M059J (cell line): ENCODE measurements at places on chromosomes 6 and 20.

DNA sequence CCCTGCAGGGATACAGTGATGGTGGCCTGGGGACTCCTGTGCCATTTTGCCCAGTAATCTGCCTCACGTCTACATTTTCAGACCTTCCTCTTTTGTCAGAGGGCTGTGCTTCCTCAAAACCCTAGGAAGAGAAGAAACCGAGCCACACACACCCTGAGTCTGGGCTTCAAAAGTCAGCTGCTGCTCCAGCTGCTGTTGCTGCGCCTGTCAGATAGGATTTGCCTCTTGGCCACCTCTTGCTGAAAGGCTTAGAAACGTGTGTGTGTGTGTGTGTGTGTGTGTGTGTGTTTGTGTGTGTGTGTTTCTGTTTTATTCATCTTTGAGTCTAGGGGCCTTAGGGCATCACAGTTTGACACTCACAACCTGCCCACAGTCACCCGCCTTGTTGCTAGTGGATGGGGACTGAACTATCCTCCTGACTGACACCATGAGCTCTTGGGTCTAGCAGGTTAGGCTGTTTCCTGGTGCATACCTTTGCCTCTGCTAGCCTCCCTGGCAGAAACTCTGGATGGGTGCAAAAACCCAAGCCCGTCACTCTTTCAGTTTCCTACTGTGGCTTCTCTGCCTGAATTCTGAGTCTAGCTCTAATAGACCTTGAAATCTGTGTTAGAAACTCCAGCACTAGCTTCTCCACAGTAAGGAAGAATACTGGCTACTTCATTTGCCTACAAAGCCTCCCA lies 94.9 kb upstream of the CEP85L start:
- DNase-seq: no peak

GRCh38 chr6:25387483-25387882 lies 108.3 kb downstream of the CARMIL1 start:
- no peak for DNase-seq

DNA sequence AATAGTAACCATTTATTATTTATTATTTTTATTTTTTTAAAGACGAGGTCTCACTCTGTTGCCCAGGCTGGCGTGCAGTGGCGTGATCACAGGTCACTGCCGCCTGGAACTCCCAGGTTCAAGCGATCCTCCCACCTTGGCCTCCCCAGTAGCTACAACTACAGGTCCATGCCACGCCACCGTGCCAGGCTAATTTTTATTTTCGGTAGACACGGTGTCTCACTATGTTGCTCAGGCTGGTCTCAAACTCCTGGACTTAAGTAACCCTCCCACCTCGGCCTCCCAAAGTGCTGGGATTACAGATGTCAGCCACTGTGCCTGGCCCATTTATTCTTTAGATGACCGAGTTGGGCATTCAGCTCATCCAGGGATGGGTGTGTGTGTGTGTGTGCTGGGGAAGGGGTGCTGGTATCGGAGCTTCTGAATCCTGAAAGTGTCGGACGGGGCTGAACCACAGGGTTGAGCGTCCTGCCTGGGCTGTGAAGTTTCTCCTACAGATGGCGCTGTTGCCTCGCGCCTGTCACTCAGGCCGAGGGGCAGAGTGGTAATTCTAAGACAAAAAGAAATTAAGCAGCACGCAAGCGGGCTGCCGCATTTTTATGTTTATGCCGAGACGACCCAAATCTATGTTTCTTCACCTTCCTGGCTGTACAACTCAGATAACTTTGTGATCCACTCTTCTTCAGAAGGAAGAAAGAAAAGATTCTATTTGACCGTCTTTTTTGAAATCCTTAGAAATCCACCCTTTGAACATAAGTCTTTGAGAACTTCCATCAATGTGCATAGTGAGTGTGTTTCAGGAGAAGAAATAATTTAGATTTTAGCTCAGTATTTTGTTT lies 252.8 kb downstream of the CDH26 start:
- DNase-seq: peak; percentile 65

DNA sequence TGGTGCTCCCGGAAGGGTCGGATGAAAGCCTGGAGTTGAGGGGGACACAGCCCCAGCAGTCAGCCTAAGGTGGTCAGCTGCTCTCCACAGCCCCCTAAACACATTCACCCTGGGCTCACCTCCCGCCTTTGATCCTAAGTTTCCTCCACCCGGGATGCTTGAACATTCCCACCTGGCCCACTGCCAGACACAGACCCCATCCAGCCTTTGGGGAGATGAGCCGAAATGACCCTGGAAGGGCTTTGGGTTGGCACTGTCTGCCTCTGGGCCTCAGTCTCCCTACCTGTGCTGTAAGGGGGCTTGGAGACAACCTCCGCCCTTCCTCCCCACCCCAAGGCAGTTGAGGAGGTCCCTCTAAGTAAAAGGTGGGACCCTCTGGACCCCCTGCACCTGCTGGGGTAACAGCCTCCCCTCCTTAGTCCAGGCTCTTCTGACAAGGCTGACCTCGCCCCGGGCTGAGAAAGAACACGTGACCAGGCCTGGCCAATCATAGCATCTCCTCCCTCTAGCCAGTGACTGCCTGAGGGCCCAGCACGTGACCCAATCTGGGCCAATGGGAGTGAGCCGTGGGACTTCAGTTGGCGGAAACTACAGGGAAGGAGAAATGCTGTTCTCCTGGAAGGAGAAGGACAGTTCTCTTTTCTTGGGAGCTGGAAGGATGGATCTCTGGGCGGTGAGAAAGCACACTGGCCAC lies 16.9 kb upstream of the UBE2V1 start:
- peak; percentile 27 for DNase-seq

- peak; percentile 81 for DNase-seq
These were observed 1.6 kb downstream of the DSP start for GRCh38 chr6:7542874-7543624.

- DNase-seq: peak; percentile 91
These were observed 170.4 kb downstream of the HTR1B start for GRCh38 chr6:77292564-77293546.

- DNase-seq: no peak
These were observed 100.5 kb upstream of the ARID1B start for GRCh38 chr6:156676721-156677120.
